Cardiac fibroblast (primary cell): ENCODE measurements at places on chromosomes 3 and 15.

- no peak for DNase-seq
Measured at GRCh38 chr15:59818336-59818735, 129.2 kb upstream of the BNIP2 start.

DNA sequence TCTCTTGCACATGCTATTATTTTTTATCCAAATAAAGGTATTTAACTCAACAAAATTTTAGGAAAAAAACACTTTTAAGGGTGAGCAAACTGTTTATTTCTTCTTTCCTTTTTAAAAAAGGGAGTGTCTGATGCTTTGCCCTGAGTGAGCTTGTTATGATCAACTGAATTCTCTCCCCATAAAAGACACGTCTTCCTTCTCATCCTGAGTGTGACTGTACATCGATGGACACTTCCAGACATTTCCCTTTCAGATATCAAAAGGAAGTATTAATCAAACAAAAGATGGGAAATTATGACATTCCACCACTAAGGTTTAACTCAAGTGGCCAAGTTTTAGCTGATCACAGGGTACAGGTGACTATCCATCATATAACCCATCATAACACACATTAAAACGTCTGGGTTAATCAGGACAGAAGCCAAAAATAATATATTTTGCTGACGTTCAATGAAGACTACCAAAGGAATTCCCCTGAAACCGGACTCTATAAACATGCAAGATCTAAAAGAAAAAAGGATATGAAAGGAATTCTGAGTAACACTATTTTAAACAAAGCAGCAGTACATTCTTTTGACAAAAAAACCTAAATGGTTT, 354.8 kb downstream of the MECOM start:
- peak; percentile 18 for DNase-seq

DNA sequence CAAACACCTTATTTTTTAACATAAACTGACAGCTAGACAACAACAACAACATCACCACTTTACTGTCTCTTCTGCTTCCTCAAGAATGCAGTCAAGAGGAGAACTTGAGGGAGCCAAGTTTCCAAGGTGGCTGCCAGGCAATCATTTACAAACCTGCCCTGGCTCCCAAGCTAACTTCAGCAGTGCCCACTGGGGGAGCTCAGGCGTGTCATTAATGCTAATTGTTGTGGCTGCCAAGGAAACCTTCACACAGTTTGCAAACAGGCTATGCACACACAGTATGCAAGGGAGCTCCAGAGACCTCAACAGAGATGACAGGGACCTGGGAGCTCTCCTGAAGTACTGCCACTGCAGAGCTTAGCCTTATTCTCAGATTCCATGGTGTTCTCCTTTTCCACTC, 2.1 kb downstream of the DZIP1L start:
- no peak for DNase-seq

- DNase-seq = no peak
Measured at GRCh38 chr15:63391669-63392360, 10.2 kb upstream of the CA12 start.

GRCh38 chr3:136937851-136938250, 19.9 kb upstream of the IL20RB start:
- DNase-seq = peak; percentile 29

GRCh38 chr3:119599558-119600174, 2.0 kb downstream of the PLA1A start:
- no peak for DNase-seq

DNA sequence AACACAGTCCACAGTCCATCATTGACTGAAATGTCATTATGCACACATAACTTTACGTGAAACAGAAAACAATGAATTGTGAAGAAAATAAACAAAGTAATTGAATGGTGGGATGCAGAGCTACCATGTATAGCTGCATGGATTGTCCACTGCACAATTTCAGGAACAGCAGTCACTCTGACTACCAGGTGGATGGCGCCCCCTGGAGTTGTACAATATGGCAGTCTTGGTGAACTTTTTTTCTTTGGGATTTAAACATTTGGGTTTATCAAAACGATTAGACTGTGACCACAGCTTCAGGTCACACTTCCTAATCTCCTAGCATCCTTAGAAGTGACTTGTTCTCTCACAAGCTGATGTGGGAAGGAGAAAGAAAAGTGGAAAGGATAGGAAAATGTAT, 48.9 kb upstream of the TCF12 start:
- DNase-seq = peak; percentile 24

DNA sequence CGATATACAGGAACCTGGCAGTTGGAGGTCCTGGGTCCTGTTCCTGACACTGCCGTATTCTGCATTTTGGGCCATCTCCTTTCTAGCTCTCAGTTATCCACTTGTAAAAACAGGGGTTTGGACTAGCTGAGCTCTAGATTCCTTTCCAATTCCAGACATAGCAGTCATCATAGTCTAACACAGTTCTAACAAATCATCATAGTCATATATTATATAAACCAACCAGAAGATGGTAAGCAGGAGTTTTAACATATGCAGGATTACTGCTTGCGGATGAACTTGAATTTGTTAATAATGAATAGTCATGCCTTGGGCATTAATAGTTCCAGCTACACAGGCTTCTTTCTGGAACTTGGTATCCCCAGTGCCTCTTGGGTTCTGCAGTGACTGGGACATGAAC, 26.6 kb downstream of the MASP1 start:
- peak; percentile 65 for DNase-seq

DNA sequence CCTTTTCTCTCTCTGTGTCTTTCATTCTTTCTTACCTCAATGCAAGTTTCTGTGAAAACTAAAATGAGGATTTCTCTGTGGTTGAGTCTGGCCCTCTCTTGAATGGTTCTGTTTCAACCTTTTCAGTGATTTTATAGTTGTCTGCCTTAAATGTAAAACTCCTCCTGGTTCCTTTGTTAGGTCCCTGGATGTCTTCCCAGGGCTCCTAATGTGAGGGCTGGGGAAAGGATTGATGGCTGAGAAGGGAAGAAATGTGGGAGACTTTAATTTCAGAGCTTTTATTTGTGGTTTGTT, 90.6 kb upstream of the GRM7 start:
- DNase-seq = no peak

- no peak for DNase-seq
Measured at GRCh38 chr3:27059489-27059888, 309.7 kb downstream of the NEK10 start.

- DNase-seq = peak; percentile 38
Measured at GRCh38 chr3:8575364-8576104, 69.1 kb downstream of the SSUH2 start.

DNA sequence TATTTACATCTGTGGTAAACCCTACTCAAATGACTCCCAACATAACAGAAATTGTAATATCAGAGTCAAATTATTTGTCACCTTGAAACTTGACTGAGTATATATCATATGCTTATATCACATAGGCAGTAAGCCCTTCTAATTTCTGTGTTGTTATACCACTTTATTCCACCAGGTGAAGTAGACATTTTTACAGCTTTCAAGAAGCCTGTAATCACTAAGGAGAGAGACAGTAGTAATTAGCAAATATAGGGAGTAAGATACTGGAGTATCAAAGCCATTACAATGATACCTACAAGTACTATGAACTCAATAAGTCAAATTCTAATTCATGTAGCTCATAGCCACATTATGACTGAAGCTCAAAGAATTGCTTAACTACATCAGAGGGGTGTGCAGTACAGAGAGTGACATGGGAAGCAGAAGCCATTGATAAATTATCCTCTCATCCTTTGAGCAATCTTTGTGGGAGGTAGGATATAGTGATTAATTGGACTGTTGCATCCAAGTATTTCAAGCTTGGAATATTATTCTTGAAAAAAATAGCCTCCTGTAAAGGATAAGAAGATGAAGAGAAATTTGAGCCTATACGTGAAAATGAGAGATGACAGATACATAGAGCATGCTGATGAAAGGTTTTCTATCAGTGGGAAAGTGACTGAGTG, 1005.9 kb downstream of the ZPLD1 start:
- no peak for DNase-seq

DNA sequence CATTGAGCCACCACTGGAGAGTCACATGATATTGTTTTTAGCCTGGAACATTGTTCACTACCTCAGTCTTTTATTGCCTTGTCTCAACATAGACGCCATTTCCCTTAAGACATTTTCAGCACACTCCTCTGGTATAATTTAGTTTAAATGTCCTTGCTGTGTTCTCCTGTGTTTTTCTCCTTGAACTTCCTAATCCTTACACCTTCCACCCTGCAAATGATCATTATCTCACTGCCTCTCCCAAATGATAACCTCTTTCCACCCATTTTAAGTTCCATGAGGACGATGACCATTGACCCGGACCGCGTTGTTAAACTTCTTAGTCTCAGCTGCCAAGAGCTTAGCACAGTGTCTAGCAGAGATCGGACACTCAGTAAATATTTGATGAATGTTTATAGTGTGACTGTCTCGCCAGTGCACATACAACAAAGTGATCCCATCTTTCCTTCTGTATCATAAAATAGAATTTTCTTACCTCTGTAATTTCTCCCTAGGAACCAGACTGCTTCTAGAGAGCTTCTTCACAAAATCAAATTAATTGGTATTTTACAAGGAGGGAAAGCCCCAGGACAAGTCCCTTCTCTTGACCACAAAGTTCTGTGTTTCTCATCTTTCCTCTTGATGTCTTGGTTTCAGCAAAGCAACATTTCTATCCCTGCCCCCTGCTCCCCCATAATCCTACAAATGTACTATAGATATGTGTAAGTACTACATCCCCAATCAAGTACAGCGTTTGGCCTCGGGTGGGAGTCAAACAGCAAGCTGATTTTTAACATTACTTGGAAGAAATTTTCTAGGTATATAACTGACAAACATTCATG, 429.6 kb downstream of the LPP start:
- DNase-seq = peak; percentile 41

GRCh38 chr15:45439521-45440260, 61.3 kb upstream of the GATM start:
- DNase-seq = no peak

GRCh38 chr15:62737551-62737950, 305.0 kb upstream of the TPM1 start:
- DNase-seq = no peak

- peak; percentile 28 for DNase-seq
Measured at GRCh38 chr3:5250467-5251195, 63.1 kb downstream of the EDEM1 start.

DNA sequence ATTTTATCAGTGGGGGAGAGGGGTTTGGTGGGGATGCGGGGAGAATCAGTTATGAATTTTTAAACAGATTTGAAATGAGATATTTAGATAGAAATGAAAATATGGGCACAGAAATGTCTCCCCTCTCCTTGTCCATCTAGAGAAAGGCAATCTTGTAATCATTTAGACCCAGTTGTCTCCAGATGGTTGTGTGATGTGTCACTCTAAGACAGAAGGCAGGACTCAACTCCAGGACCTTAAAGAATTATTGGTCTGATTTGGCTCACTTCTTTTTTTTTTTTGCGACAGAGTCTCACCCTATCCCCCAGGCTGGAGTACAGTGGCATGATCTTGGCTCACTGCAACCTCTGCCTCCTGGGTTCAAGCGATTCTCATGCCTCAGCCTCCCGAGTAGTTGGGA, 77.2 kb downstream of the EOMES start:
- no peak for DNase-seq

DNA sequence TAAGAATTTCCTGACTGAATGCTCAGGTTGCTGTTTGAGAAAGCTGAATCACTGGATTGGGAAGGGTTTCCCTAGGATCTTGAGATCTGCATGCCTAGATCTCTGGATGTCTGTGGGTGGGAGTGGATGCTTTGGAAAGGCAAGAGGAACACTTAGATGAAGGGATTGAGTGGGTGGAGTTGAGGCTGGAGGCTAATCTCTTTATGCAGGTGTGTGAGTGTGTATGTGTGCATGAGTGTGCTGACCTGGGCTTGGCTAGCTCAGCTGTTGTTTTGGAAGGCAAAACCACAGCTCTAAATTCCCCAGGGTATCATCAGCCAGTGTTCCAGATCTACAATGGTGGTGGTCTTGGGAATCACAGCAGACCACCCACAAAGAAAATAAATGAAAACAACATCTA, 60.5 kb downstream of the CLDN1 start:
- DNase-seq = no peak

DNA sequence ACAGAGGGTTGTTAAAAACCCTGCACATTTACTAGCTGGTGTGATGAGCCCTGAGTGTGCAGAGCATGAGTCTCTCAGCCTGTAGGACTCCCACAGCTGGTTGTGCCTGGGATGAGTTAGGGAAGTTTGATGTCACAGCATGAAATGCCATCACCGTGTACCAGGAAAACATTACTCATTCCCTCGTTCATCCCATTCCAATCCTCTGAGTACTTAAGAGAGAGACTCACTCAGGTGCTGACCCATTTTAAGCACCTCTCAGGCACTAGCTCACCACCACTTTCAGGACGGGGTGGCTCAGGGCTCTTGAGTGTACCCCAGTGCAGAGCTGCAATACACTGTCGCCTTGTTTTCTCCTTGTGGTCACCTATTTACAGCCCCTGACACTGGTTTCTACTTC, 18.7 kb downstream of the MGLL start:
- DNase-seq = peak; percentile 98

GRCh38 chr15:56948000-56948763, 29.7 kb downstream of the TCF12 start:
- DNase-seq = no peak

- no peak for DNase-seq
Measured at GRCh38 chr15:77853910-77854309, 221.2 kb upstream of the LINGO1 start.

- DNase-seq = peak; percentile 73
Measured at GRCh38 chr15:66573719-66574595, 8.2 kb upstream of the LCTL start.

GRCh38 chr3:122358703-122359032, 24.4 kb downstream of the MIX23 start:
- DNase-seq = no peak

DNA sequence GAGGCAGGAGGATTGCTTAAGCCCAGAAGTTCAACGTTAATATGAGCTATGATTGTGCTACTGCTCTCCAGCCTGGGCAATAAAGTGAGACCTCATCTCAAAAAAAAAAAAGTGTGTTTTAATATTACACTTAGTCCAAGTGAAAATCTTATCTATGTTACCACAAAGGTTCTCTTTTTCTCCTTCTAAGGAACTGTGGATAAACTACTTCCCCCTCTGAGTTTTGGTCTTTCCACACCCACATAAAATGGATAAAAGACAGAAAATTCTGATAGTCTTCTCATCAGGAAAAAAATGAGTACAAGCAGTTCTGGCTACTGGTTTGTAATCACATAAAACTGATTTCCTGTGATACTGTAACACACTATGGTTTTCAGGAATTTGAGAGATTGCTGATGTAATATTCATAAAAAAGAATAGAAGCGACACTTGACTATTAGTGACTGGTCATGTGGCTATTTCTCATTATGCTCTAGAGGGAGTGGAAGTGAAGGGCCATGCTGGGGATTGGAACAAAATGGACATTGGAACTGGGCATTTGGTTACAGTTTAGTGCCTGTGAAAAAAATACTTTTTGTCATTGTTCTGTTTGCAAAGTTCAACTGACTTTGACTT, 68.2 kb downstream of the RYR3 start:
- no peak for DNase-seq
